ENCODE measurements at places on chromosomes 1 and 21. TPM values are rescaled to one million over a fixed set of nuclear protein-coding genes. Genes with fewer than 3 reads are reported as not detected.

Gene IL23R
- not detected for total RNA-seq

Gene IL20
- not detected for total RNA-seq

Gene GPR157
- total RNA-seq, result 3.6 TPM

Gene CFHR5
- total RNA-seq, result not detected

Gene ZMYND12
- 0.30 TPM for total RNA-seq

Gene FHAD1
- total RNA-seq, result 0.42 TPM

Gene CDC42BPA
- total RNA-seq, result 76.4 TPM

Gene NUAK2
- 6.8 TPM for total RNA-seq

Gene FMO5
- 0.32 TPM for total RNA-seq

Gene C2CD4D
- total RNA-seq, result not detected

Gene TMEM82
- total RNA-seq, result not detected

Gene WNT9A
- 0.30 TPM for total RNA-seq

Gene TMPRSS3
- not detected for total RNA-seq

Gene EYA3
- 17.9 TPM for total RNA-seq

Gene RXFP4
- total RNA-seq, result 0.30 TPM

Gene SPATA1
- 0.59 TPM for total RNA-seq

Gene MYOG
- not detected for total RNA-seq

Gene GPR25
- total RNA-seq, result not detected

Gene UBASH3A
- not detected for total RNA-seq

Gene DNM3
- 0.55 TPM for total RNA-seq

Gene TAS1R3
- 0.23 TPM for total RNA-seq

Gene C1orf74
- total RNA-seq, result 2.4 TPM

Gene BATF3
- 0.42 TPM for total RNA-seq

Gene S100A12
- total RNA-seq, result not detected

Gene CA6
- not detected for total RNA-seq

Gene PLA2G5
- not detected for total RNA-seq

Gene B3GALT2
- 0.37 TPM for total RNA-seq

Gene RBM11
- total RNA-seq, result not detected

Gene E2F2
- total RNA-seq, result under 0.01 TPM

Gene ACTN2
- total RNA-seq, result under 0.01 TPM

Gene SCCPDH
- total RNA-seq, result 42.5 TPM

Gene SPAG17
- 0.05 TPM for total RNA-seq

Gene COL11A1
- total RNA-seq, result 346 TPM

Gene LRRC71
- 0.37 TPM for total RNA-seq

Gene VHLL
- not detected for total RNA-seq

Gene MTHFR
- total RNA-seq, result 22.3 TPM
